Left kidney (tissue), 8 donors: ENCODE measurements at places on chromosomes 3 and 15. TPM values are rescaled to one million over a fixed set of nuclear protein-coding genes. Genes with fewer than 3 reads are reported as not detected.

GRCh38 chr15:70687482-70687881 is 75.9 kb downstream of the UACA start:
- no peak for DNase-seq

- DNase-seq: no peak
These were observed 93.2 kb downstream of the TP63 start for GRCh38 chr3:189724356-189724755.

- no peak for DNase-seq
These were observed 1.4 kb downstream of the EPHB3 start for GRCh38 chr3:184562878-184563560.

GRCh38 chr3:113374078-113374477 is 67.2 kb downstream of the CFAP44 start:
- no peak for DNase-seq

DNA sequence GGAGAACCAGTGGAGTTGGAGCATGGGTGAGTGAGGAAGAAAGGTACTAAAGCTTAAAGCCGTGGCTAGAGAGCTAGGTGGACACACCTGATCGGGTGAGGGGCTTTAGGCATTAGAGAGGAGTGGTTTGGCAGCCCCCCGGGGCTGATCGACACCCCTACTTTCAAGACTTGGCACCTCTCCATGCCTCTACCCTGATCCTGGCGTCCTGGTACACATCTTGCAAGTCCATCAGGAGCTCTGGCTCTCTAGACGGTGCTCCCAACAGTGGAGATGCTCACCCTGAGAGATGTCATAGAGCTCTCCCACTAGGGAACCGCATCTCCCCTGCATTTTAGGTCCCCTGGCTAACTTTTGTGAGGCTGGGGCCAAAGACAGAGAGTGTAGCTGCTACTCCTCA is 98.1 kb downstream of the XXYLT1 start:
- DNase-seq: no peak

- DNase-seq: no peak
These were observed 10.4 kb downstream of the PEAK1 start for GRCh38 chr15:77409259-77410156.

DUOXA1 gene
- polyA plus RNA-seq: 0.23 TPM

SLC24A1 gene
- 25.9 TPM for polyA plus RNA-seq

SLC22A14 gene
- polyA plus RNA-seq: 1.1 TPM

KCTD6 gene
- polyA plus RNA-seq: 39.8 TPM

CCDC13 gene
- 3.8 TPM for polyA plus RNA-seq
